ENCODE measurements at places on chromosomes 7 and 10.
A peak's percentile ranks its signal among the peaks of the same experiment; 100 is the strongest.

DNA sequence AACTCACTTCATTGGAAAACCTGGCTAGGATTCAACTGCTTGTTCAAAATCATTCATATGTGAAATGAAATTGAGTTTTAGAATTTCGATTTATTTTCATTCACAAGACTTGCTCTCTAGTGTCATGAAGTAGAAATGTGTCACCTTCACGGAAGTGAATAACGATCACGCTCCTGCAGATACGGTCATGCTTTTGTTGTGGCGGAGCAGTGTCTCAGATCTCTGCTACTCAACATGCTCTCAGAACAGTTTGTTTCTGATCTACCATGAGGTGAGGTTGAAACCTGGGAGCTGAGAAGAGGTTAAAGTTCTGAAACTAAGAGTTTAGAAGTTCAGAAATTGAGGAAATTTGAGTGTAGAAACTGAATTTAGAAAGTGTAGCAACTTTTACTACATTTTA, 13.8 kb upstream of the PITRM1 start:
- no peak for DNase-seq

DNA sequence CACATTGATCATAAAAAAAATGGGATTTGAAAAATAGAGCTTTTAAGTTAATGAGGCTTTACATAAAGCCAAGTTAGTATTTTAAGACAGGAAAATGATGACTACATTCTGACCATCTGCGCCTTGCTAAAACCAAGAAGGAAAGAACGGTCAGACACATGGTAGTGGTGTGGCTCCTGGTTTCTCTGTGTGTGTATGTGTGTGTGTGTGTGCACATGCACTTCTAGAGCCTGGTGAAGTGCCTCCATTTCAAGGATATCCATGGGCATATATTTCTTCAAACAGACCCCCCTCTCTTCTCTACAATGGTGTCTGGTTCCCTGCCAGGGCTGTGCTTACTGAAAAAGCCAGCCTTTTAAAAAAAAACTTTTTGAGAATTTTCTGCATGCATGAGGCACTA, 80.9 kb downstream of the FRMPD2 start:
- DNase-seq = no peak

GRCh38 chr7:80428161-80429054, 83.5 kb downstream of the GNAT3 start:
- DNase-seq = no peak

- no peak for DNase-seq
Observed at GRCh38 chr7:3094701-3095445, 51.2 kb upstream of the CARD11 start.

- no peak for DNase-seq
Observed at GRCh38 chr10:2989292-2989947, 77.9 kb upstream of the PFKP start.

- no peak for DNase-seq
Observed at GRCh38 chr7:109836016-109836415, 1254.9 kb upstream of the LRRN3 start.

DNA sequence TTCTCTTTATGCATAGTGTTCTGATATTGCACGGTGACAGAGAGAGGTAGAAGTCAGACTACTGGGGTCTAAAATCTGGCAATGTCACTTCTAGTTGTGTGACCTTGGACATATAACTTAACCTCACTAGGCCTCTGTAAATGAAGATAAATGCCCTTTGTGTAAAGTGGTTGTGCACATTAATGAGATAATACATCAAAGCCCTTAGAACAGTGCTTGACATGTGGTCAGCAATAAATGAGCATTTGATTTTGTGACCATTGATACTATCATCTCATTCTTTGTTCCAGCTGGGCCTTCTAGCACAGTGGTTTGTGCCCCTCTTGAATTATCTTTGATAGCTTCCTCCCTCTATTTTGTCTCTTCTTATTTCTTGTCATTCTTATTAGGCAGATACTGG, 74.1 kb upstream of the C10orf90 start:
- DNase-seq = no peak

- DNase-seq = no peak
Observed at GRCh38 chr7:148854983-148855382, 29.1 kb downstream of the EZH2 start.

- no peak for DNase-seq
Observed at GRCh38 chr7:101631224-101631714, 2.2 kb upstream of the MYL10 start.

- no peak for DNase-seq
Observed at GRCh38 chr7:17305387-17306171, 7.1 kb downstream of the AHR start.

GRCh38 chr10:60480865-60481563, 91.3 kb upstream of the ANK3 start:
- no peak for DNase-seq

DNA sequence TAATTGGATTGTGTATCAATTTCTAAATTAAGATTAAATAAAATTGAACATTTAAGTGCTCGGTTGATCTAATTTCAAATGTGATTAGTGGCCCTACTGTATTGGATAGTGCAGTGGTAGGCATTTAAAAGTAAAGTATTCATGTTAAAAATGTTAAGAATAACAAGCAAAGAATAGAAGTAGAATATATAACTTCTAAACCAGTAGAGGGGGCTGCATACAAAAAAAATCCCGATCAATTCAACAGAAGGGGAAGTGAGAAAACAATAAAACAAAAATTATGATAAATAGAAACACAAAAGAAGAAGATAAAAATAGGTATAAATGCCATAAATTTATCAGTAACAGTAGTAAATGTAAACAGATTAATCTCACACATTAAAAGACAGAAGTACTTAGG, 24.9 kb upstream of the WDFY4 start:
- DNase-seq = no peak

- no peak for DNase-seq
Observed at GRCh38 chr7:2774935-2775334, 69.2 kb downstream of the GNA12 start.

DNA sequence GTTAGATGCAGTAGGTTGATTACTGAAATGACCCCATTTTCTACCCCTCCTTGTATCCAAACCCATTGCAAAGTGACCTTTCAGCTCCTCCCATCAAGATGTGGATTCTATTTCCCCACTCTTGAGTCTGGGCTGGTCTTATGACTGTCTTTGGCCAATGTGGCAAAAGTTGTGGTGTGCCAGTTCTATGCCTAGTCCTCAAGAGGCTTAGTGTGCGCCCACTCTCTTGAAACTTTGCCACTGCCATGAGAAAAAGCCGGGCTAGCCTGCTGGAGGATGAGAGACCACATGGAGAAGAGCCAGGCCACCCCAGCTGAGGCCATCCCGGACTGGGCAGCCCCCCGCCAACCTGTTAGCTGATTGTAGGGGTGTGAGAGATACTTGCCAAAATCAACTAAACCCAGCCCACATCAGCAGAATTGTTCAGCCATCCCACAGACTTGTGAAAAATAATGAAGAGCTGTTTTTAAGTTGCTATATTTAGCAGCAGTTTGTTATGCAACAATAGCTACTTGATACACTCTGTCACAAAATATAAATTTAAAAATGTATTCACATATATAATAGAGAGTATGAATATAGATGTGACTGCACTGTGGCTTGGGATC, 131.0 kb upstream of the PALS2 start:
- no peak for DNase-seq

GRCh38 chr7:105664816-105665525, 83.7 kb upstream of the EFCAB10 start:
- peak; percentile 58 for DNase-seq

- no peak for DNase-seq
Observed at GRCh38 chr7:158891922-158892321, 35.6 kb downstream of the DYNC2I1 start.

- DNase-seq = no peak
Observed at GRCh38 chr7:4842319-4843064, 19.3 kb downstream of the PAPOLB start.

DNA sequence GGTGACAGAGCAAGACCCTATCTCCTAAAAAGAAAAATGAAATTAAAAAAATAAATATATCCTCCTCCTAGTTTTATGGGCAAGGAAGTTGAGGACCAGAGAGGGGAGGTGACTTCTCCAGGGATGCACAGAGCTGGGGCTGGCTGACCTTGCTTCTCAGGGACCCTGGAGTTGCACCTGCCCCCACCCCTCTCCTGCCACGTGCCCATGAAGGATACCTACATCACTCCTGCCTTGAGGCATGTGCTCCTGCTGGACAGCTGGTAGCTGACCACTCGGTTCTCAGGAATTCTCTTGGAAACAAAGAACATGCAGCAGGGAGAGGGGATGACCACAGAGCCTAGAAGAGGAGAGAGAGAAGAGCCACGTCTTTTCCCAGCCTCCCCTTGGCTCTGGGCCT, 522 bp downstream of the CCL24 start:
- DNase-seq = no peak

- no peak for DNase-seq
Observed at GRCh38 chr10:31490858-31491504, 172.0 kb downstream of the ZEB1 start.

- no peak for DNase-seq
Observed at GRCh38 chr10:44339218-44339617, 45.7 kb downstream of the CXCL12 start.

DNA sequence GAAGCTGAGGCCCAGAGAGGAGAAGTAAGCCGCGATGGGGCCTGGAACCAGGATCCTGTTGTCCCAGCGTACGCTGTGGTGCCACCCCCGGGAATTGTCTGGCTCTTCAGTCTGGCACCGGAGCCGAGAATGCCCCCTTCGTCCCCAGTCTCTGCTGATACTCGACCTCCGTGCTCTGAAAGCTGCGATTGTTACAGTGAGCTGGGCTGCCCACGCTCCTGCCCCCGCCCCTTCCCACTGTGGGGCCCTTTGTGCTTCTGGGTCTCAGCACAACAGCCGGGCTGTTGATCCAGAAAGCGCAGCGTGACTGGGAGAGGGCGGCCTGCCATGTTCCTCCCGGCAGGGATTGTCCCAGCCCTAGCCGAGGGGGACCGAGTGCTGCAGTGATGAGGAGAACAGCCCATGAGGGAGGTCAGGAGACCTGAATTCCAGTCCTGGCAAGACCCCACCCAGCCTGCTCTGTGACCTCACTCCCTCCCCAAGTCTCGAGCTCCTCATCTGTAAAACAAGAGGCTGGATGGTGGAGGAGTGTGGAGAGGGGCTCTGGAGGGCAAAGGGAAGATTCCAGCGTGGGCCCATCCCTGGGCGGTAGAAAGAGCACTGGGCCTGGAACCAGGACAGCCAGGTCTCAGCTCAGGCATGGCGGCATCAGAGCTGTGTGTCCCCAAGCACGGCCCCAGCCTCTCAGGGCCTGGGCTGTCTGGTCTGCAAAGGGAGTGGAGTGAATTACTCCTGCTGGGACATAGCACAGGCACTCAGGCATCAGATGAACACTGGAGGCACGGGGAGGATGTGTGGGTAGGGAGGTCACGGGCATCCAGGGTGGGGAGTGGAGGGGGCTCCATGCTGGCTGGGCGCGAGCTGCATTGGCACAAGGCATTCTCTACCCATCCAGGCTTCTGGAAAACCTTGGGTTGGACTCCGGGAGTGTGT, 43.6 kb downstream of the TSPAN15 start:
- no peak for DNase-seq

- no peak for DNase-seq
Observed at GRCh38 chr10:72162978-72163377, 52.8 kb upstream of the ANAPC16 start.

GRCh38 chr7:74401137-74401859, 52.4 kb upstream of the GTF2IRD1 start:
- DNase-seq = no peak

Data from NCI-H524 treated with DMSO at 0.1 percent for 48 hours (cell line).